NCI-H524 treated with DMSO at 0.1 percent for 48 hours (cell line): ENCODE measurements at places on chromosomes 7 and 10.

- no peak for DNase-seq
Observed at GRCh38 chr10:133276435-133277201, at the start of gene ADAM8. ADAM8 (minus strand) TSS chr10:133276868; CDS start chr10:133276817, 51 bp downstream.

- no peak for DNase-seq
Observed at GRCh38 chr10:113539789-113540188, 13.1 kb upstream of the HABP2 start.

DNA sequence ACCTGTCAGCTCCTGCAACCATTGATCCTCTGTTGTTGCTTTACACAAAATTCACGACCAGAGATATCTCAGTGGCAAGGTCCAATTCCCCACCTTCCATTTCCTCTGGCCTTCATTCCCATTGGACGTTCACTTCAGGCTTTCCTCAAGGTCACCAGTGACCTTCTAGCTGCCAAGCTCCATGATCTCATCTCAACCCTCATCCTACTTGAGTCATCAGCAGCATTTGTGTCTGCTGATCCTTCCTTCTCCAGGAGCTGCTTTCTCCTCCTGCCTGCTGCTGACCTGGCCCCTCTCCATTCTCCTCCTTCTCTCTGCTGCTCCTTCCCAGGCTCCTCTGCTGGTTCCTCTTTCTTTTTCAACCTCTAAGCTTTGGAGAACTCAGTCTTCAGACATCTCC is 66.2 kb upstream of the C10orf90 start:
- DNase-seq, result no peak

DNA sequence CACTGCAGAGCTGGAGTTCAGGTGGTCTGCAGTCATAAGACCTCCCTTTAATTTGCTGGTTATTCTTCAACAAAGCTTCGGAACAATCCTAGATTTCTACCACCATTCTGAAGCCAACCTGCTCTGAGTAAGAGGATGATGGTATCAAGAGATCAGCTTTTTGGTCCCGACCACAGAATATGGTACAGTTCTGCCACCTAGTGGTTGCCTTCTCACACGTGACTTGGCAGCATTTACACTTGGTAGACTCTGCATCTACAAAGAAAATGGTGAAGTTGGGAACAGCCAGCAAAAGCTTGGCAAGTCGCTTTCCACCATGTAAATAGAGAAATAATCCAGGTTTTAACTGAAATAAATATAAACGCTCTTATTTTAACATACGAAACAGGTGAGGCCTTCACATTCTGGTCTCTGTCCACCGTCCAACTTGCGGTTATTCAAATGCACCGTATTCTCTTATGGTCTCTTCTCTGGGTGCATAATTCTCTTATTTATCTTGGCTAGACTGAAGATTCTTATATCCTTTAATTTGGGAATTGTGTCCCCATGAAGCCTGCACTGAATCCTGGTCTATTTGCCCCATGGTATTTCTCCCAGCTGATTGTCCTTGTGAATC is 173.9 kb upstream of the GRM3 start:
- peak; percentile 33 for DNase-seq

DNA sequence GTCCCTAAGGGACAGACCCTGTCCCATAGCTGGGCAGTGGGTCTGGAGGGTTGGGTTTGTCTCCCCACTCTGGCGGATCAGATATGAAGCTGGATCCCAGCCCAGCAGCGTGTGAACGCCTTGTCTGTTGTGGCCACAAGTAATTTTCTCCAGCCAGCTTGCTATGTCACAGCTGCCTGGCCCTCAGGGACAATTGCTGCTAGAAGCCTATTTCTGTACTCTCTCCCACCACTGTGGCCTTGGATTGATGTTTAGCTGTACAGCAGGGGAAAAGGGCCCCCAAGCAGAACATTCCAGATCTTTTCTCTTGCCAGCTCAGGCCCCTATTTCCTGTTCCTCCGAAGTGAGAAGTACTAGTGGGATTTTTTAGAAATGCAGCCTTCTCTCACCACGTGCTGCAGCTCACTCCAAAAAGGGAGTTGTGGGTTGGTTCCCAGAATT is 53.5 kb upstream of the WAC start:
- no peak for DNase-seq

DNA sequence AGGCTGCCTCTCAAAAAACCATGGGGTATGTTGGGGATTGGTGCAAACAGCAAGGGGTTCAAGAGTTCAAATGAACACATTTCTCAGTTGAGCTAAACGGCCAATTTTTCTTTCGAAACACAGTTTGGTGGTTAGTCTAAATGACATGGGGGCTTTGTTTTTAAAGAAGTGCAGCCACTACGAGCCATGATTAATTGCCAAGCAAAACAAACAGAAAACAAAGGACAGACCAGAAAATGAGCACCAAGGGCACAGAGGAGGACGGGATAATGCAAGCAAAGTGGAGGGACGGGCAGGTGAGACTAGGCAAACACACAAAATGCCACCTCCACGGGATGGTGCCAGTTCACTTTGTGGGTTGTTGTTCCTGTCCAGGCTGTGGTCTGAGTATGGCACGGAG is 64.5 kb upstream of the PDLIM1 start:
- no peak for DNase-seq

DNA sequence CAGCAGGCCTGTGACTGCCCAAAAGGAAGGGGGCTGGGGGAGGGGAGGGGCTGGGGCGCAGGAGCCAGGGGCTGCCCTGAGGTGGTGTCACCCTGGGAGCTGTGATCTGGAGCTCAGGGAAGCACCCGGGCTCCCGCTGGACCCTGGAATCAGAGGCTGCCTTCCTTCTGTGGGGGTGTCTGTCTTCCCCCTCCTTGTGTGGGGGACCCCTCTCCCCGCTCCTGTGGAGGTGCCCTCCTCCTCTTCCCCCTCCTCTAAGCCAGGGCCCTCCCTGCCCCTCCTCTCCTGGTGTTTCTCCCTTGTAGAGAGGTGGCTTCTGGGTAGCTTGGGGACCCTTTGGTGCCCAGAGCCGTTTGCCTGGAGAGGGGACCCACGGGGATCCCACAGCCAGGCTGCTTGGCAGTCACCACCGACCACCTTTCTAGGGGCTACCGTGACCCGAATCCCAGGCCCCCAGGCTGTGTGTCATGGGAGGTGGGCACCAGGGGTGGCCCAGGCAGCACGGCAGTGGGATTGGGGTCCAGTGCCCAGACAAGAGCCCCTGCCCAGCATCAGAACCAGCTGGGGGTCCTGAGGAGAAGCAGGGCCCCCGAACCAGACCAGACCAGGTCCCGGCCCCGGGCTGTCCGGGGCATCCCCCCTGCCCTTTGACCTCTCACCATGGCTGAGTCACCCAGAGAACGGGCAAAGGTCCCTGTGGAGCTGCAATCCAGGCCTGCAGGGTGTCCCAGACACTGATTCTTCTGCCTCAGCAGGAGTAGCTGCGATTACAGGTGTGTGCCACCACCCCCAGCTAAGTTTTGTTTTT is 741 bp downstream of the PRAP1 start:
- DNase-seq, result no peak
